ENCODE measurements at places on chromosomes 3 and 15. TPM values are rescaled to one million over a fixed set of nuclear protein-coding genes. Genes with fewer than 3 reads are reported as not detected.

DNA sequence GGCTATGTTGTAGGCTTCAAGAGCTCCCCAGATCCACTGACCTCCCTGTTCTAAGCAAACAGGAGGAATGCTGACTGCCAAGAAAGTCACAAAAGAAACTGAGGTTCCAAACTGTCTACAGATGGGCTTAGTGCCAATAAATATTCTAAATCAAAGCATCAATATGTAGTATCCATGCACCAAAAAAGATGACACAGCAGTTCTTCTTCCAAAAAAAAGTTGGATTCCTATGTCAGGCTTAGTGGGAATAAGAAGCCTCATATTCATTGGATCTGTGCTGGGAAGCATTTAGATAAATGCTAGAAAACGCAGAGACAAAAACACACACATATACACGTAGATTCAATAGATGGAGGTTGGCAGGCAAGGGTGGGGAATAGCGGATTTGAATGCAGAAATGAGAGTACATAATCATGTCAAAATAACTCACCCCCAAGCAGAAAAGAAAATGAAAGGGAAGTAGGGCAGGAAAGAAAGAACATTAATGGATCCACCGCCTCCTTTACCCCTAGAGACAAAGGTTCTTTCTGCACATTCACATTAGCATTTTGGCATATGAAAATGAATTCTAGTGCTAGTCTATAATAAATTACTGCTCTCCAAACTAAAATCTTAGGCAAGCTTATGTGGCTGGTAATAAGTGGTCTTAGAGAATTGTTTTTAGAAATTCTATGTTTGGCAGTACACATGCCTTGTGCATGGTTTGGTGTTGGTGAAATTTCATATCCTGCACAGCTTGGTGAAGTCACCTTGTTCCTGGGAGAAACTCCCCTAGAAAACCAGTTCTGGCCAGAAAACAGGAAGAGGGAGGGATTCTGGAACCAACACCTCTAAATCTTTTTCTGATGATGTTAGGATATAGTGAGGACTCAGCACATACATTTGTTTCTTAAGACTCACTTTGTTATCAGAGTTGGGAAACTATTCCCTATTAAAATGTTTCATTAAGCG is 283.4 kb downstream of the LSAMP start:
- DNase-seq = no peak

LRRK1 gene
- 1.8 TPM for total RNA-seq

GRCh38 chr3:128343287-128344051 is 123.2 kb downstream of the DNAJB8 start:
- DNase-seq = no peak

RTP3 gene
- total RNA-seq = not detected

DNA sequence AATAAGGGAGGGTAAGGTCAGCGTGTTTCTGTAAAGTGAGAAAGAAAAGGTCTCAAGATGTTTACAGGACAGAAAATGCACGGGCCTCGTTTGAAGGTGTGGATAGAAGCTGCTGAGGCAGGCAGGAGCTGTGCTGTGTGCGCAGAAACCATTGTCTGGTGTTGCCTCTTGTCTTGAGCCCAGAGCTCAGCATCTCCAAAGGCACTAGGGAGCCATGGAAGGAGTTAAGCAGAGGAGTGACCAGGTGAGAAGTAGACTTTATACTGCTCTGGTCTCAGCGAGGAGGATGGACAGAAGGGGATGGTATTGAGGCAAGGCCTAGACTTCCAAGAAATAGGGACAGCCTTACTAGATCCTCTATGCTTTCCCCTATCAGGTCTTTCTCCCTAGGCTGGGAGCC is 13.0 kb downstream of the CAND2 start:
- DNase-seq = no peak

DNA sequence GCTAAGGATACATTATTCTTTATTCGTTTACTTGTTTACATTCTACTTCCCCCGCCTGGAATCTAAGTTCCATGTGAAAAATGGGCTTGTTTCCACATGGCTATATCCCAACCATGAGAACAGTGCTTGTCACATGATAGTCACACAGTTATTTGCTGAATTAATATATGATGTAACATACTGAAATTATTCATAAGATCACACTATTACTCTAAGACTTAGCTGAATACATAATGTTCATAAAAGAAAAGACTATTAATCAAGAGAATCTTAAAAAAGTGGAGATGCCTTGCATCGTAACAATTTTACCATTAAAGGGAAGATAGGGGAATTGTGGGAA is 6.5 kb downstream of the PBRM1 start:
- DNase-seq = no peak

CLDN16 gene
- not detected for total RNA-seq

DNA sequence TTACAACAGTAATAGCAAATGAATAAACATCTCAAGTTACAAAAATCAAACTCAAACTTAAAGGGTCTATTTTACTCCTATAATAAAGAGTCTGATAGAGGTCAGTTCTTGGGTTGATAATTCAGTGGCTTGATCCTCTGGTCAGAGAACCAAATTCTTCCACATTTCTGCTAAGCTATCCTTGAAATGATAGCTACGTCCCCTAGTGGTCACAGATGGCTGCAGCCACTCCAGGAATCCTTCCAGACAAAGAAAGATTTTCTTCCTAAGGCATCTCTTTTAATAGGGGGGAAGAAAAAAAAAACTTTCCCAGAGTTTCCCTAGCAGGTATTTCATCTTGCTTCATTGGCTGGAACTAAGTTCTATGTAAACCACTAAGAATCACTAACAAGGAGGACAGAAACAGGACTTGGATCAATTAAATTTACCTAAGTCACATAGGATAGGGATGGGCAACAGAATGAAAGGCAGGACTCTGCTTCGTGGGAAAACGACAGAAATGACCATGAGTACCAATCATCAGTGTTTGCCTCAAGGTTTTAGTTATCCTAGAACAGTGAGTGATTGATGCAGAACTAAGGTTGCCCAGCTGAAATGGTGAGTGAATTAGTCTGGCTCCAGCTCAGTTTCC is 160.7 kb downstream of the STAC start:
- no peak for DNase-seq

AHSG gene
- total RNA-seq = 1.9 TPM

DNA sequence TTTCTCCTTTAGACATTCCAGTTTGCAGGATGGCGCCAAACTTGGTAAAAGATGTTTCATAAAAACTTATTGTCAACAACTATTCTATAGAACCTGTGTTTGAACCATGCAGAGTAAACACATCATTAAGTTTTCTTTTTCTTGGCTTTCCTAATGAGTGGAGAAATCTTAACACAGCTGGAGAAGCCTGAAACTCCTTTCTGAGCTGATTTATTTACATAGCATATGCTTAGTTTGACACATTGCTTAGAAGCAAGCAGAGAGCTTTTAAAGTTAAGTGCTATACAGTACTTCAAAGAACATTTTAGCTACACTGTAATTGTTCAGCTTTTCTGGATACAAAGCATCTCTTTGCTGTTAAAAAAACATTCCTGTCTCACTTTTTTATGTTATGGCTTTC is 61.0 kb upstream of the PAQR5 start:
- DNase-seq = no peak

GRCh38 chr15:55256281-55257011 is 33.2 kb downstream of the RAB27A start:
- no peak for DNase-seq

TRIM71 gene
- total RNA-seq = 0.26 TPM

DNA sequence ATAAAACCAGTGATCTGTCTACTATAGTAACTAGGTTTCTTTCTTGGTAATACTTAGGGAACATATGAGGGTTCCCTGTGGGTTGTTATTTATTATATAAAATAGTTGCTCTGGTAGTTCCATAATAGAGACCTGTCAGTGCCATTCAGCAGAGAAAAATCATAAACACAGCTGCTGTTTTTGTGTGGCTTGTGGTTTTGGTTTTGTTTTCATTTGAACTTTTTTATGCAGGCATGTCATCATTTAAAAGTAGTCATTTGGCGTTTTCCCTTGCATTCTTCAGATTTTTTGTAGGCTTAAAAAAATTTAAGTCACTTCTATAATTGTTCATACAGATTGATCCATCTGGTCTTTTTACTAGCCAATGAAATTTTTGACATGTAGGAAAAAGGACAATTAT is 47.9 kb downstream of the PIK3CA start:
- no peak for DNase-seq

DNA sequence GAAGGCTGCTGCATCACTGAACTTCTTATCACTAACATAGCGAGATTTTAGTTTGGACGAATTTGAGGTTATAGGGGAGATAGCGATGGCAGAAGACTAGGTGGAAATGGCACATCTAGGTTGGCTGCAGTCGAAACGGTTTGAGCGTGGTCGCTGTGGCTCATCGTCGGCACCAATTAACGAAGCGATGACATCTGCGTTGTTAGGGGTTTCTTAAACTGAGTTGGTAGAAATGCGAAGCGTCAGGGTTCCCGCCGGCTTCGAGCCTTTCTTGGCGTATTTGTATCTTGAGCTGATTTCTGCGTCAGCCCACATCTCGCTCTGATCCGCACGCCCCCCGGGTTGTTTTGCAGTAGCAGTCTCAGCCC is 319 bp downstream of the LNP1 start:
- peak; percentile 55 for DNase-seq

DNA sequence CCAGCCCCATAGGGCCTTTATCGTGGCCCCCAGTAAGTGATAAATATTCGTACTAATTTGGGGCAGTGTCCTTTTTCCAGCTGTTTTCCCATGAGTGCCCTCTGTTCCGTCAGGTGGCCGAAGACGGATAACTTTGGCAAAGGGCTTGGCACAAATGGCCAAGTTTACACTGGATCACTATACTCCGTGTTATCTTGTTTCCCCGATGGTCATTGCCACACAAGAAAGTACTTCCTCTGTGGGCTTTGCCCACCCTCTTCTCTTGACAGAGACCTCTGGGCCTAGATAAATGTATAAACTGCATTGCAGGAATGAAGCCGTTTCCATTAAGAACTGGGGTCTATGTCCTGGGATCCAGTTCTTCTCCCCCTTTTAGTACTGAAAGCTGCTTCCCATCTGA is 39.1 kb downstream of the SMAD3 start:
- no peak for DNase-seq

GAP43 gene
- total RNA-seq = not detected

DNA sequence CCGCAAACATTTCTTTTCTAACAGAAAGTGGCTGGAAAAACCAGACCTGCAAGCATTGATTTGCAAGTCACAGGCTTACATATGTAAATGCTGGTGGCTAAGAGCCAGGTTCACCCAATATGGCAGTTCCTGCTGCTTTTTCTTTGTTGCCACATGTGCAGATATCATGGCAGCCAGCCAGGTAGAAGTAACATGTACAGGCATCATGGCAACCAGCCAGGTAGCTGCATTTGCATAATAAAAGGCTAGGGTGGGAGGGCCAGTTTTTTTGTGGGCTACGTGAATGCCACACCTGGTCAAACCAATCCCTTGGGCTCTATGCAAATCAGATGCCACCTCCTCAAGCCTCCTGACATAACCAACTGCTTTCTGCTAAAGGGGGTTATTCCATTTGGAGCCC is 2.8 kb upstream of the SMCO1 start:
- DNase-seq = no peak

DNA sequence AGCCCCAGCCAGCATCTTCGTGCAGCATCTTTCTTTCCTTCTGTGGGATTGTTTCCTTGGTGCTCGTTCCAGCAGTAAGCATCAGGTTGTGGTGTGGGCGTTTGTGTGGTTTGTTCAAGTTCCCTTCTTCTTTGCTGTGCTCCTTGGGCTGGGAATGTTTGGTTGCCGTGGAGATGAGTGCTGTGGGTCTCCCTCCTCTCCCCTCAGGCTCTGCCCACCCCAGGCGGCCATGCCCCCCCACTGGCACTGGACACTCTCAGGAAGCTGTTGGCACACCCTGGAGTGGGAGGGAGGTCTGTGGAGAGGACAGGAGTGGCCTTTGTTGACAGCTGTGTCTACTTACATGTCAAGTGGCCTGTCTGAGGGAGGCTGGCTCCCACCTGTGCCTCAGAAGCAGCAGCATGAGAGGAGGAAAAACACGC is 46.5 kb upstream of the SACM1L start:
- no peak for DNase-seq

GRCh38 chr3:63386568-63386967 is 108.5 kb downstream of the SYNPR start:
- no peak for DNase-seq

DNA sequence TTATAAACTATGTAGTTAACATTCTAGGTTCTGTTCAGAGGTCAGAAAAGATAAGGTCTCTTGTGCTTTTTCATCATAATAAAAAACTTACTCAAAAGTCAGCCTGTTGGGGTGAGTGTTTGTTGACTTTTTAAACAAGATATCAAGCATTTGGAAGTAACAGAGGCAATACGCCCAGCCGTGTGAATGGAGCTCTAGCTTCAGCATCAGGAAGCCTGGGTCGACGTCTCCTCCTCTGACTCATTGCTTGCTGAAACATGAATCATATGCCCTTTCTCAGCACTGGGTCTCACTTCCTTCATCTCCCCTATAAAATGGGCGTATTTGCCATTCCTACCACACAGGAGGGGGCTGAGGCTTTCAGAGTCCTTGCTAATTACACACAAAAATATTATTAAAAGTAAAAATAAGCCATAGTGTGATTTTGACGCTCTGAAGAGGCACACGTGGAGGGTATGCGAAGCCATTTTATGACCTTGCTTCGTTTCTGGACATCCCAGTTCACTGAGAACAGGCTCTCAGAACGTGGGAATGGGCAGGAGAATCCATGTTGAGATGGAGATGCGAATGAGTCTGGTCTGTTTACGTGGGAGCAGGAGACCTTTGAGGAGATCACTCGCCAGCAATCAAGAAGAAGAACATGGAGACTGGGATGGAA is 220.8 kb upstream of the TPRG1 start:
- no peak for DNase-seq

GOLGA8F gene
- not detected for total RNA-seq

- no peak for DNase-seq
Measured at GRCh38 chr3:79056498-79056897, 711.3 kb downstream of the ROBO1 start.

GRCh38 chr15:31273258-31273941 is 53.2 kb upstream of the KLF13 start:
- no peak for DNase-seq

GNAT1 gene
- not detected for total RNA-seq

- peak; percentile 72 for DNase-seq
Measured at GRCh38 chr3:53046171-53047170, 598 bp upstream of the SFMBT1 start.

Data from T-cell (primary cell).